Astrocyte of the spinal cord (primary cell): ENCODE measurements at places on chromosomes 2 and 18.
A peak's percentile ranks its signal among the peaks of the same experiment; 100 is the strongest.

DNA sequence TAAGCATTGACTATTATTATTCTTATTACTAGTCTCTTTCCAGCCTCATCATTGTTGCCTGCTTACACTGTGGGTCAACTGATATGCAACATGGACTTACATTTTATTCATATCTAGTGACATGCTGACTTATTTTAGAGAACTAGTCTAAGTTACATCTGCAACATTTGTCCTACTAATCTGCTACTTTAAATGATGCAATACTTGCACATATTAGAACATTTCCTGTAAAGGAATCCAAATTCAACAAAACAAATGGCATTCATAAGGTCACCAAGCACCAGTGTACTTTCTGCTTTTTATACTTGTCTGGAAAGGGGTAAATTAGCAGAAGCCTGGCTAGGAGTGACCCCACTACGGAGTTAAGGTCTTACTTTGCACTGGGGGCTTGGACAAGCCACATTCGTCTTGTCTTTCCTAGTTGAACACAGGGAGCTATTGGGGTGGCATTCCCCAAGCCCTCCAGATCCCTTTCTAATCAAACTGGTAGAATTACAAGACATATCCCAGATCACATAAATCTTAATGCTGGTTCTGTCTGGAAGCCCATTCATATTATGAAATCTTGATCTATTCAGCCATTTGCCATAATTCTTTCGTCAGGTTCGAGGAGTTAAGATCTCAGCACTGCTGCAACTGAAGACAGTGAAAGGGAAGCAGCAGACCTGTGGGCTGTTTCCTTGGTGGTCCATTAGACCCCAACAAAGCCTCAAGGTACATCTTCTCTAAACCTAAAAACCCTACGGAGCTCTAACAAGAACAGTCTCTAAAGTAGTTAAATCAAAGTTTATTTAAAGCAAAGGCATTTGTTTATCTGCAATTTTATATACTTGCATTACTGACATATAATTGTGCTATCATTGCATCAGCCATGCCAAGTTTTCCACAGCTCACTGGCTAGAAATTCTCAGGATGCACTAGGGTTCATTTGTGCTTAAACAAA is 49.9 kb upstream of the RTN4 start:
- peak; percentile 83 for DNase-seq

GRCh38 chr2:196200557-196200956 is 29.2 kb upstream of the STK17B start:
- DNase-seq: no peak

- no peak for DNase-seq
Measured at GRCh38 chr2:237234268-237234667, 148.6 kb downstream of the COPS8 start.

DNA sequence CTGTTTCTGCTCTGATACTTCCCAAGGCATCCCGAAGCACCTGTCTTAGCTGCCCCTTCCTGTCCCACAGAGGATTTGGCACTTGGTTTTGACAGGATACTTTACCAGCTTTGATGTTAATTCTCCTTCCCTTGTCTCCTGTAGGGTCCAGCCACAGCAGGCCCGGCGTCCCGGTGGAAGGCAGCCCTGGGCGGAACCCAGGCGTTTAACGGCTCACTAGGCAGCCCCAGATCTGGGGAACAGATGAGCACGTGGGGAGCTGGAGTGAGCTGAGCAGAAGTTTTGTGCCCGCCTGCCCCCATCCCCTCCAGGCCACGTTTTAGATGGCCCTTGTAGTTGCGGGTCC is 11.4 kb downstream of the ANKRD23 start:
- no peak for DNase-seq

GRCh38 chr2:221170548-221170947 is 401.6 kb downstream of the EPHA4 start:
- no peak for DNase-seq

- DNase-seq: no peak
Measured at GRCh38 chr2:38737925-38738324, 13.2 kb downstream of the SRSF7 start.

DNA sequence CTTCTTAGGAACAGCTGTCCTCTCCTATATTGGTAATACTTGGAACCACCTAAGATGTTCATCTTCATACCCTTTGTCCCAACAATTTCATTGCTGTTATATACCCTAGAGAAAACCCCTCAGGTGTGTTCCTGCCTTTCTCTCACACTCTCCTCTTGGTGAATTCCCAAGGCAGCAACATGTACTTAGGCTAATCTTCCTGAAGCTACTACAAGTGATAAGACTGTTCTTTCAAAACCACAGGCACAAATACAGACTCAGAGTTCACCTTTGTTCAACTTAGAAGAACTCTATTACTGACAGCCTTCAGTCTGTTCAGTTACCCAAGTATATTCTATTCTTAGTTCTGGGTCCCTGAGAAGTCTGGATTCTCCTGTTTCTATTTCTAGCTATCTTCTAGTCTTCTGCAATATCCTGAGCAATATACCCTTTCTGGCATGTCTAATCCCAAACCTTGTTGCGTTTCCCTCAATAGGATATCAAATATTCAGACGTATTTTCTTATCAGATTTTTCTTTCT is 247.7 kb upstream of the STON1 start:
- DNase-seq: no peak

- peak; percentile 78 for DNase-seq
Measured at GRCh38 chr2:181104512-181105115, 124.2 kb downstream of the UBE2E3 start.

- DNase-seq: peak; percentile 32
Measured at GRCh38 chr2:221518201-221518934, 53.7 kb downstream of the EPHA4 start.

DNA sequence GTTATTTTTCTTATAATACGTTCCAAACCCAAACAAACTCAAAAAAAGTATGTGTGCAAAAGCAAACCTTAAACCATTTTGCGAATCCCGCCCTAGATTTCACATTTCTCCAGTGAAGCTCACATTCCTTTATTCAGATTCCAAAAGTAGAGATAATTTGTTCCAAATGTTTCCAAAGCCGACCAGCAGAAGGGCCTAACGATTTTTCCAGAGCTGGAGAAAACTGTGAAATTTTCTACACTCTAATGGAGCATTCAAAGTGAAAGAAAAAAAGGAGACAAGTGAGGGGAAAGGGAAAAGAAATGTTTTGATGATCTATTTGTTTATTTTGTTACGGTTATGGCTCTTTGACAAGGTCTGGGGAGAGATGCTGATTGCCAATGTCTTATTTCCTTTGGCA is 286.5 kb upstream of the SLC14A2 start:
- no peak for DNase-seq

GRCh38 chr2:149027590-149028250 is 10.8 kb upstream of the LYPD6B start:
- no peak for DNase-seq

- DNase-seq: no peak
Measured at GRCh38 chr2:190930411-190930810, 49.8 kb downstream of the GLS start.

- no peak for DNase-seq
Measured at GRCh38 chr2:10610213-10610910, 79.4 kb downstream of the NOL10 start.

- no peak for DNase-seq
Measured at GRCh38 chr18:23056315-23056714, 79.0 kb upstream of the CABLES1 start.

DNA sequence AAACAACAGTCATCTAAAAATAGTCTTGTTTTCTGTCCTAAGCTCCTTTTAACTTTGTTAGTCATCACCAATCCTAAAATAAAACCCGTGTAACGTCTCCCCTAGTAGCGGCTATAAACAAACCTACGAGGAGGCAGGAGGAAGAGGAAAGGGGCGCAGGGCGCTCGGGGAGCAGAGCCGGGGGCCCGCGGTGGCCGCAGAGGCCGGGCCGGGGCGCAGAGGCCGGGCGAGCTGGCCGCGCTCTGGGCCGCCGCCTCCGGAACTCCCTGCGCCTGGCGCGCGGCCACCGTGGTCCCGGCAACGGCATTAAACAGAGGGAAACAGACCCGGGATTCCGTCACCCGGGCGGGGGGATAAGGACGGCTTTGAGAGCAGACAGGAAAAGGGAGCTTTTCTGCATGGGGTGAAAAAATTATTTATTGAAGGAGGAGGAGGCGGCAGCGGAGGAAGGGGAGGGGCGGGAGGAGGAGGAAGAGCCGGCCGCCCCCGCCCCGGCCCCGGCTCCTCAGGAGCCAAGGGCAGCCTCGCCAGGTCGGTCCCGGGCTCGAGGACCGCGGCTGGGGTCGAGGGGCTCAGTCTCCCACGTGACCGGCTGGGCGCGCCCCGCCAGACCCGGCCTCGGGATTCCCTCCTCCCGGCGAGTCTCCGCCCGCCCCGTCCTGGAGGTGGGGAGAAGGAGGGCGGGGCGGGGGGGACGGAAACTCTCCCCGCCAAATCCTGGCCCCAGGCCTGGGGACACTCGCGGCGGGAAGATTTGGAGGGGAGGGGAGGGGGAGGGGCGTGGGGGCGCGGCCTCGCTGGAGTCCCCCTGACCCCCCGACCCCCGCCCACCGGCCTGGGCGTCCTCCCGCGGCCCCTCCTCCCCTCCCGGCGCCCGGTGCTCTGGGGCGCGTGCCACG is 1.8 kb upstream of the NFATC1 start:
- DNase-seq: peak; percentile 88

GRCh38 chr2:188047735-188048134 is 243.9 kb upstream of the GULP1 start:
- DNase-seq: no peak
